ENCODE measurements at places on chromosomes 2 and 18. TPM values are rescaled to one million over a fixed set of nuclear protein-coding genes. Genes with fewer than 3 reads are reported as not detected.

- H3K27me3 ChIP-seq = no peaks in the 10 kb centered on the region
- H3K4me3 ChIP-seq = no peak overlapping the region
- H3K4me1 ChIP-seq = no peaks in the 10 kb centered on the region
- H3K27ac ChIP-seq = no peak overlapping the region
- no peak for DNase-seq
Measured at GRCh38 chr2:191165176-191165643, 14.4 kb upstream of the STAT4 start.

GRCh38 chr2:98474979-98475632, 30.4 kb downstream of the INPP4A start:
- no peaks in the 10 kb centered on the region for H3K4me1 ChIP-seq
- H3K27me3 ChIP-seq = no peaks in the 10 kb centered on the region
- no peak overlapping the region for H3K4me3 ChIP-seq
- no peak for DNase-seq
- H3K36me3 ChIP-seq = no peaks in the 10 kb centered on the region

GRCh38 chr2:102294802-102295489, 16.4 kb upstream of the IL1RL1 start:
- H3K27ac ChIP-seq = no peak overlapping the region
- H3K36me3 ChIP-seq = no peaks in the 10 kb centered on the region

- no peak for DNase-seq
- H3K27me3 ChIP-seq = no peaks in the 10 kb centered on the region
- H3K4me1 ChIP-seq = no peaks in the 10 kb centered on the region
Measured at GRCh38 chr2:136894007-136894634, 128.8 kb downstream of the THSD7B start.

LOXL3 gene
- 21.0 TPM for total RNA-seq
